AG20443 (cell line): ENCODE measurements at places on chromosomes 2 and 18.

GRCh38 chr2:100237770-100238169 lies 84.5 kb downstream of the LONRF2 start:
- no peak for DNase-seq

GRCh38 chr2:38648107-38648761 lies 17.7 kb upstream of the GALM start:
- DNase-seq = no peak

GRCh38 chr18:48173557-48173956 lies 235.6 kb downstream of the ZBTB7C start:
- DNase-seq = no peak

DNA sequence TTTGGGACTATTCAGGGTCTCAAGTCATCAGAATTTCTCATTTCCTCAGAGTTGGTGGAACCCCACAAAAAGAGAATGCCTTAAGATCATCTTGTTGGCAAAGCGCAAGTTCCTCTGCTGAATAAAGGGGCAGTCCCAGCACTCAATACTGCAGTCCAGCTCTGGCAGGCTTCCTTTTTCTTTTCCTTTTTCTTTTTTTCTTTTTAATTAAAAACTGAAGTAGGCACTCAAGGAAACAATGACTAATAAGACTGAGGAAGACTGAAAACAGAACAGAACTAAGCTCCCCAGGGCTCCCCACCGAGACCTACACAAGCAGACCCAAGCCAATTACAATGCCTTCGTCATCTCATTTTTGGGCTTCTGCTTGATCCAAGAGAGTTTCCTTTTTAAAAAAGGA lies 82.0 kb downstream of the STK39 start:
- DNase-seq = peak; percentile 61

DNA sequence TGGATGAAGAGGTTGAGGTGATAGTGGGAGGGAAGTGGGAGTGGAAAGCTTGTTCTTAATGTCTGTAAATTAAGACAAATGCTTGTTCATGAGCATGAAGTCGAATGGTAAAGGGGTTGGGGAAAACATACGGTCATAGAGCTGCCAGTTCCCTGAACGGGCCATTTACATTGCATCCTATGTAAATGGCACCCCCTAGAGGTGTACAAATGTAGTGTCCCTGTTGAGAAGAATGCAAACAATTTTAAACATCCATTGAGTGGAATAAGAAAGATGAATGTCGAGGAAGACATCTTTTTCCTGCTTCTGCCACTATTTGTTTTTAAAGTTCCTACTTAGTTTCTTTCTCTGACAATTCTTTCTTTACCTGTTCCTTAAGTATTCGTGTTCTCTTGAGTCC lies 155.7 kb downstream of the RDH14 start:
- no peak for DNase-seq

DNA sequence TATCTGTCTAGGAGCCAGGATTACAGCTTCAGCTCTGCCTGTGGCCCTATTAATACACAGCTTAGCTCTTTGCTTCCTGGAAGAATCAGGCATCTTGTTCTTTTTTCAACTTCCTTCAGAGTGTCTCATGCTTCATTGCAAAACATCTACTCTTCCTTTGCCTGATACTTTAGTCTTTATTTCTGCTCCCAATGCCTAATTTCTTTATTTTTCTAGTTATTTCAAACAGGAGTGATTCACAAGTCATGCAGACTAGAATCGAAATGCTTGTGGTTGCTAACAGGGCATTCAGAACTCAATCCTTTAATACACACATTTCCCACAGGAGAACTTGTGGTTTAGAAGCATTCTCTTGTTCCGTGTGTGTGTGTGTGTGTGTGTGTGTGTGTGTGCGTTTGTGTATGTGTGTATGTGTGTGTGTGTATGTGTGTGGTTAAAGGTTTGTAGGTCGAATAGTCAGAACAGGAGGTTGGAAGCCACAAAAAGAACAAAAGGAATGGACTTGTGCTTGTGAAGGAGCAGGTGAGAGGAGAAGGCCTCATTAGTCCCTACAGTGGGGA lies 28.3 kb upstream of the INSIG2 start:
- peak; percentile 74 for DNase-seq

GRCh38 chr2:161964160-161964559 lies 109.9 kb downstream of the DPP4 start:
- no peak for DNase-seq

DNA sequence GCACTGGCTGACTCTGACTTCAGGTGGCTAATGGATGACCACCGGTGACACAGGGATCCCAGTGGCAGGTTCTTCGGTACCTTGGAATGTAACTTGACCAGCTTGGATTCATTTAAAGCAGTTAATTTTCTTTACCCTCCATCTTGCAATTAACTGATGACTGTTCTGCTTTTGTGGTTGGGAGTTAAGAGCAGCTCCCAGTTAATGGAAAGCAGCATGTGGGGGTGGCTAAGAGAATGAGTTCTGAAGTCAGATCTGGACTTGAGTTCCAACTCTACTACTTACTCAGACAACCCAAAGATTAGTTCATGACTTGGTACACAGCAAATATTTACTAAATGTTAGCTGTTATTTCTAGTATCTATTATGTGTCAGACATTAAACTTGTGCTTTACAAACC lies 58.5 kb downstream of the FAM228A start:
- no peak for DNase-seq

- DNase-seq = no peak
Measured at GRCh38 chr2:138718405-138718804, 61.8 kb downstream of the NXPH2 start.

GRCh38 chr18:36947820-36948348 lies 119.0 kb downstream of the KIAA1328 start:
- DNase-seq = no peak
